ENCODE measurements at places on chromosomes 12 and 14.

DNA sequence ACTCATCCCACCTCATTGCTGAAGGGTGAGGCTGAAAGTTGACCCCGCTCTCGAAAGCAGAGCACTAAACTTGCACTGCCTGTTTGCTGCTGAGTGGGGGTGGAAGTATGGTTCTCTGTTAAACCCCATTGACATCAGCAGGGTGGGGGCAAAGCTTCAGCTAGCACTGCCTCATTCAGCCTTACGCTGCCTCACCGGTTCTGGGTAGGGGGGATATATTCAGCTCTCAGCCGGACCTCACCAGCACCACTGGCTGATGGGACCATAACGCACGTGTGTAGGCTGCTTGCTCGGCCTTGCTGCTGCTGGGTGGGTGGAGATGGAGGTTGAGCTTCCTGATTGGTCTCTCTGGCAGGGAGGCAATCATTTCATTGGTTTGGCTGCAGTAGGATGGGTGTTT lies 265.7 kb upstream of the RTL1 start:
- DNase-seq: no peak

DNA sequence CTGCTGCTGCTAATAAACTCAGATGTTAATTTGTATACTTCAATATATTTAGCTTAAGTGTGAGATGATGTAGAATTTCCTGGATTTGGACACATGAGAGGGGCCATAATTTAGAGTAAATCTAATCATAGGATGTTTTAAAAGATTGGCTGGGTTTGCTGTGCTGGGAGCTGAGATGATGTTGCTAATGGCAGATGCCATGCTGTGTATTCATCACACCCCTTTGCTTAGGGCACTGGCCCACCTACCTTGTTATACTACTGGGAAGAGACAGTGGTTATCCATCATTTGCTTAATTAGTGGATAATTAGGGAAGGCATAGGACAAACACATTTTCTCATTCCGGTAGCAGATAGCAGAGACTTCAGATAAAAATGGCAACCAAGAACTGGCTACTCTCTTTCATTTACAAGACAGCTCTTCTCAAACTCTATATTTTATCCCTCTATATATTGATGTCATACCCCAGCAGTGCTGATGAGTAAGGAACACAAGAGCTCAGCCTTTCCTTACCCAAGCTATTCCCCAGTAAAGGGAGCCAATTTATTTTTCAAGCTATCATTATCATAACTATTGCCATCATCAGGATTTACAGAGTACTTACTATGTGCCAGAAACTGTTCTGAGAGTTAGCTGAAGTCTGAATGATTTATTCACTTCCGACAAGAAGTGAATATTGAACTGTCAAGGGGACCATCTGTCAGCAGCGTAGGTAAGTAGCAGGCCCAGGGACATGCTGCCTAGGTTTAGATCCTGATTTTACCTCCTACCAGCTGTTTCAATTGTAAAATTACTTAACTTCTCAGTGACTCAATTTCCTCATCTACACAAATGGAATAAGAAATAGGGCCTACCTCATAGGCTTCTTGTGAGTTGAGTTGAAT lies 204.6 kb upstream of the FLRT2 start:
- no peak for DNase-seq

DNA sequence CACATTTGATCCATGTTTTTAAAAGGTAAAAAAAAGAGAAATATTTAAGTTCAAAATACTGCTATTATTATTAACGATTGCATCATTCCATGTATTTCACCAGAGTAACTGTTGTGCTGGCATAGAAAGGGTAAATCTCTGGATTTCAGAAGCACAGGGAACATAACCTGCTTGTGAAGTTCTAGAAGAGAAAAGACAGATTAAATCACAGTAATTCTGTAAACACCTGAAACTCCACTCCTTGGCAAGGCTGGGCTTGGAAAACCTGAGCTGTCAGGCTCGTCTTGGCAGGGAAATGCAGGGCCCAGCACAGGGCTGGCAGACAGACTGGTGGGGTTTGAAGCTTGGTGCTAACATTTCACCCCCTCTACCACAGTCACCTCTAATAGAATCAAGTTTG lies 35.1 kb downstream of the SVOP start:
- no peak for DNase-seq

GRCh38 chr14:104545942-104546501 lies 33.5 kb upstream of the C14orf180 start:
- DNase-seq: peak; percentile 56

GRCh38 chr14:105858676-105859025 lies 332.3 kb downstream of the TMEM121 start:
- no peak for DNase-seq

- no peak for DNase-seq
These were observed 10.1 kb downstream of the ENTPD5 start for GRCh38 chr14:74008843-74009499.

Data from NCI-H1092 treated with DMSO at 0.1 percent for 48 hours (cell line).